Prostate gland (tissue), 2 donors: ENCODE measurements at places on chromosomes 11 and 22. TPM values are rescaled to one million over a fixed set of nuclear protein-coding genes. Genes with fewer than 3 reads are reported as not detected.

GRCh38 chr11:110000031-110000502, 93.1 kb upstream of the ZC3H12C start:
- no peak for DNase-seq

Gene SLC25A18
- 9.0 TPM for total RNA-seq

- DNase-seq = no peak
These were observed 33.8 kb upstream of the SPON1 start for GRCh38 chr11:13928566-13929251.

GRCh38 chr22:40128989-40129388, 48.7 kb upstream of the TNRC6B start:
- DNase-seq = no peak

DNA sequence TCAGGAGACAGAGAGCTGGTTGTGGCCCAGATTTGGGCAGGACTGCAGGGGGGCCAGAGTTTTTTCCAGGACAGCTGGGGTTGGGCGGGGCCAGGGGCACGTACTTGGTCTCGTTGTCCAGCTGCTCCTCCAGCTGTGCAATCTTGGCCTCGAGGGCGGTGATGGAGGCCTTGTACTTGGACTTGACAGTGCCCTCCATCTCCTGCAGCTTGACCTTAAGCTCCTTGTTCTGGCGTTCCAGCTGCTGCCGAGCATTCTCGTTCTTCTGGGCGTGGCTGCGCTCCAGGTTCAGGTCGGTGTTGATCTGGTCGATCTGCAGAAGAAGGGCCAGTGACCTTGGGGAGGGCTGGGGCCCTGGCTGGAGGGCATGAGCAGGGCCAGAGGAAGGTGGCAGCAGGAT, 32.1 kb downstream of the APOL1 start:
- DNase-seq = no peak

- DNase-seq = no peak
These were observed 208.6 kb downstream of the LUZP2 start for GRCh38 chr11:24705474-24705873.

- DNase-seq = no peak
These were observed 4.4 kb downstream of the MUC5AC start for GRCh38 chr11:1162138-1162475.

DNA sequence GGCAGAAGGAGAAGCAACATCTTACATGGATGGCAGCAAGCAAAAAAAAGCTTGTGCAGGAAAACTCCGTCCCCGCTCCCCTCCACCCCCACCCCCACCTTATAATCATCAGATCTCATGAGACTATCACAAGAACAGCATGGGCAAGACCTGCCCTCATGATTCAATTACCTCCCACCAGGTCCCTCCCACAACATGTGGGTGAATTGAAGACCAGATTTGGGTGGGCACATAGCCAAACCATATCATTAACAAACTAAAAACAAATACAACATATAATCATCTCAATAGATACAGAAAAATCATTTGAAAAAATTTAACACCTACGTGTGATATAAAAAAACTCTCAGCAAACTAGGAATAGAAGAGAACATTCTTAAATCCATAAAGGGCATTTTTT, 88.8 kb downstream of the BUD13 start:
- DNase-seq = no peak

Gene PATE2
- not detected for total RNA-seq

- no peak for DNase-seq
These were observed 10.7 kb downstream of the DSCAML1 start for GRCh38 chr11:117786135-117786870.

- no peak for DNase-seq
These were observed 72.5 kb downstream of the KCNC1 start for GRCh38 chr11:17807034-17807433.

GRCh38 chr22:45010532-45010900, 711 bp upstream of the PHF21B start:
- no peak for DNase-seq

- no peak for DNase-seq
These were observed 152.3 kb upstream of the CCDC90B start for GRCh38 chr11:83438438-83438837.

DNA sequence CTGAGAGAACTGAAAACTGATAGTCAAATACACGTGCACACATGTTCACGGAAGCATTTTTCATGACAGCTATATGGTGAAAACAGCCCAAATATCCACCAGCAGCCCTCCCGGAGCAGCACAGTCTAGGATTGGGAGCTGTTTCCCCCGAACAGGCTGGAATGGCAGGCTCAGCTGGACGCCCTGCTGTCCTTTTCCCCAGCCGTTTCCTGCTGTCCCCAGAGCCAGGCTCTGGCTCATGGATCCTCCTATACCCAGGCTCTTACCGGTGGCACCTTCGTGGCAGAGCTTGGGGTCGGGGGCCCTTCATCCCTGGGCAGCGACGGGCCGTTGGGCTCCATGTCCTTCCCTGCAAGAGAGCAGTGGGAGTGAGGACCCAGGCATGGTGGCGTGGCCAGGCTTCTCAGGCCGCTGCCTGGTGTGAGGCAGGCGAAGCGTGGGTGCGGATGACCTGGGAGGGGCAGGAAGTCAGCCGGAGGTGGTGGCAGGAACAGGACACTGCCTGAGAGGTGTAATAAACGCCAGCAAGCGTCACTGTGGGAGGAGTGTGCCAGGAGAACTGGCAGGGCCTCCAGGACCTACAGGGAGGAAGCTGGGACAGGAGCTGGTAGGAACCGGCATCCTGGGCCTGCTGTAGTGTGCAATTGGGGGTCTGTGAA, 38.8 kb downstream of the OSBPL5 start:
- DNase-seq = peak; percentile 68

GRCh38 chr11:33017965-33018364, 2.3 kb downstream of the DEPDC7 start:
- no peak for DNase-seq

DNA sequence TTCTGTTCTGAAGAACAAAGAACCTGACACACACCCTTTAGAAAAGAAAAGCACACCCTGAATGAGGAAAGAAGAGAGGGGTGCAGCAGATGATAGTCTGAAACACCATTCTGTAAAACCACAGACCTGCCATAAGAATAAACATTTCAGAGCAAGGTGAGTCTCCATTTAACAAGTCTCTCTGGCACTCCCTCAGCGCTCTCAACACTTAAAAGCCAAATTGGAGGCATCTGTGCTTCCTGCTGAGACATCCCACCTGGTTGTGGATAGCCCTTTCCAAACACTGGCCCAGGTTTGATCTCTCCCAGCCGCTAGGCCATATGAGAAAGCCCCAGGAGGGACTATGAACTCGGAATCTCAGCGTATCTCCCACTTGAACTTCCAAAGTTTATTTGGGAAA, 36.3 kb downstream of the ETS1 start:
- DNase-seq = no peak

DNA sequence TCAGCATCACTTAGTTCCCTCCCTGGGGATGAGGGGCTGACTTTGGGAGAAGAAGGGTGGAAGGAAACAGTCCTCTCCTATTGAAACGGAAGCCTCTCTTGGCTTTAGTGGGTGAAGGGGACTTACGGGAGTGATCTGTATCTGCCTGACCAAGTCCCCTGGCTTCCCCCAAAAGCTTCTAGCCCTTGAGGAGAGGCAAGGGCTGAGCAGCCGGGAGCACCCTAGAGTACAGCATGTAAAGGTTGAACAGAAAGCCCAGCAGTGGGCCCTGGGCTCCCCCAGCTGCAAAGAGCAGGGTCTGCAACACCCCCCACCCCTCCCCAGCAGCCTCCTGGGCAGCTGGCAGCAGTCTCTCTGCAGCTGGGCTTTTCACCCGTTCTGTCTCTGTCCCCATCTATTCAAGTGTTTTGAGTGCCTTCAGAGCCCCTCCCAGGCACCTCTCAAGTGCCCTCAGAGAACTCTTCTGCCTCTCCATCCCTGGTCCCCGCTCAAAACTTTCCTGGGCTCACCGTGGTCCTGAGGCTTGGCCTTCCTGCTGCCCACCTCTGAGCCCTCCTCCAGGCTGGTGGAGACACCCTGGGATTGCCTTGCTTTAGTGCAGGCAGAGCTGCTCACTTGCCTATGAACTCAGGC, 2.7 kb downstream of the CAPN5 start:
- no peak for DNase-seq

GRCh38 chr11:27945348-27945747, 162.6 kb downstream of the KIF18A start:
- no peak for DNase-seq

Gene ZFTA
- total RNA-seq = 32.7 TPM
